Muscle of back (tissue), 13 donors: ENCODE measurements at places on chromosomes 7 and 10. TPM values are rescaled to one million over a fixed set of nuclear protein-coding genes. Genes with fewer than 3 reads are reported as not detected.

The HTRA1 gene
- polyA plus RNA-seq: 129 TPM

The CPEB3 gene
- 3.6 TPM for polyA plus RNA-seq

GRCh38 chr7:80348223-80348622 lies 163.6 kb downstream of the GNAT3 start:
- no peak for DNase-seq

DNA sequence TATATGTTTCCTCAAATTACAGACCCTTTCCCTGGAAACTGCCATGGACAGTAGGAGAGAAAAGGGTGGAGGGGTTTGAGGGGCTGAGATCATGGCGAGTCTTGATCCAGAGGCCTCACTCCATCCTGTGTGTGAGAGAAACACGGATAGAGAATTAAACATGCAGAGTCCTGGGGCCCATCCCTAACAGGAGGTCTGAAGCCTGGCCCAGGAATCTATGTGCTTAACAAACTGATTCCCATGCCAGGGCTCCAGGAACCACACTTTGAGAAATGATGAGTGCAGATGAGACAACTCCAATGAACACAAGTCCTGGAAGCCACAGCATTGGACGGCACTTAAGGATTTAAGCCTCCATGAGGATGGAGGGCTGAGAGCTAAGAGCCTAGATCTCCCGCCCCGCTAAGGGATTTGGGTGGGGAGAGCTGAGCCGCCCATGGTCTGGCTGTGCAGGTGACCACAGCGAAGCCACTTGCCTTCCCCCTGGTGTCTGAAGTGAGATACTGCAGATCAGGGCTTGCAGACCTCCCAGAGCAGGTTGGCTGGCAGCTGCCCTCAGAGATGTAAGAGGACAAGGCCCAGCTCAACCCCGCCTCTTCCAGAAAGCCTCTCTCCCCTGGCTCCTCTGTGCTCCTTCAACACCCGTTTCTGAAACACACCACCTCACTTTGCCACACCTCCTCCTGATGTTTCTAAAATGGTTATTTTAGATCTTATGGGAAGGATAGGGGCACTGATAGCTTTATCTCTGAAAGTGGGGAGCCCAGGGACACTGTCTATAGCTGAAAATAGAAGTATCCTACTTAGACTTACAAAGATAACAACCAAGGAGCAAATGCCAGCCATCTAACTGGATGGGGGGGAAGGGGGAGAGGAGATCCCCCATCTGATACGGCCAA lies 24.8 kb upstream of the EIF5AL1 start:
- peak; percentile 65 for DNase-seq

- no peak for DNase-seq
Measured at GRCh38 chr10:110358869-110359629, 54.3 kb upstream of the SMNDC1 start.

- no peak for DNase-seq
Measured at GRCh38 chr7:10734595-10734994, 239.1 kb upstream of the PHF14 start.

GRCh38 chr7:138542183-138542582 lies 82.1 kb downstream of the TRIM24 start:
- no peak for DNase-seq
